ENCODE measurements at places on chromosomes 2 and 18. TPM values are rescaled to one million over a fixed set of nuclear protein-coding genes. Genes with fewer than 3 reads are reported as not detected.

SERPINB12 gene
- not detected for total RNA-seq

DNA sequence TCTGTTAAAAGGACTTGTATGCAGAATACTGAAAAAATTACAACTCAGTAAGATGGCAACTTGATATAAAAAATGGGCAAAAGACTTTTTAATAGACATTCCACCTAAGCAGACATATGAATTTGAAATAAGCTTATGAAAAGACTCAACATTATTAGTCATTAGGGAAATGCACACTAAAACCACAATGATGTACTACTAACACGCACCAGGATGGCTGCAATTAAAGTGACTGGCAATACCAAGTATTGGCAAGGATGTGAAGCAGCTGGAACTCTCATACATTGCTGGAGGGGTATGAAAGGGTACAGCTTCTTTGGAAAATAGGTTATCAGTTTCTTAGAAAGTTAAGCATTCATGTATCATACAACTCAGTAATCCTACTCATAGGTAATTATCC lies 3.2 kb upstream of the ENOSF1 start:
- DNase-seq, result peak; percentile 82
- no peak overlapping the region for H3K27ac ChIP-seq
- H3K4me3 ChIP-seq, result no peak overlapping the region
- H3K4me1 ChIP-seq, result no peaks in the 10 kb centered on the region
- H3K27me3 ChIP-seq, result no peaks in the 10 kb centered on the region

GRCh38 chr2:83233326-83233725 lies 1225.8 kb downstream of the SUCLG1 start:
- H3K4me1 ChIP-seq, result no peaks in the 10 kb centered on the region
- H3K27me3 ChIP-seq, result no peaks in the 10 kb centered on the region
- H3K27ac ChIP-seq, result no peak overlapping the region
- no peaks in the 10 kb centered on the region for H3K36me3 ChIP-seq
- no peak for DNase-seq

LYG2 gene
- not detected for total RNA-seq

SMYD1 gene
- not detected for total RNA-seq

ANKRD23 gene
- 0.54 TPM for total RNA-seq

GRCh38 chr2:110219496-110220189 lies 7.3 kb upstream of the MTLN start:
- H3K27me3 ChIP-seq, result peaks cover 37% of the 10 kb centered on the region
- H3K4me1 ChIP-seq, result no peaks in the 10 kb centered on the region
- no peak overlapping the region for H3K27ac ChIP-seq
- H3K36me3 ChIP-seq, result no peaks in the 10 kb centered on the region

SH3BP4 gene
- 122 TPM for total RNA-seq

DNA sequence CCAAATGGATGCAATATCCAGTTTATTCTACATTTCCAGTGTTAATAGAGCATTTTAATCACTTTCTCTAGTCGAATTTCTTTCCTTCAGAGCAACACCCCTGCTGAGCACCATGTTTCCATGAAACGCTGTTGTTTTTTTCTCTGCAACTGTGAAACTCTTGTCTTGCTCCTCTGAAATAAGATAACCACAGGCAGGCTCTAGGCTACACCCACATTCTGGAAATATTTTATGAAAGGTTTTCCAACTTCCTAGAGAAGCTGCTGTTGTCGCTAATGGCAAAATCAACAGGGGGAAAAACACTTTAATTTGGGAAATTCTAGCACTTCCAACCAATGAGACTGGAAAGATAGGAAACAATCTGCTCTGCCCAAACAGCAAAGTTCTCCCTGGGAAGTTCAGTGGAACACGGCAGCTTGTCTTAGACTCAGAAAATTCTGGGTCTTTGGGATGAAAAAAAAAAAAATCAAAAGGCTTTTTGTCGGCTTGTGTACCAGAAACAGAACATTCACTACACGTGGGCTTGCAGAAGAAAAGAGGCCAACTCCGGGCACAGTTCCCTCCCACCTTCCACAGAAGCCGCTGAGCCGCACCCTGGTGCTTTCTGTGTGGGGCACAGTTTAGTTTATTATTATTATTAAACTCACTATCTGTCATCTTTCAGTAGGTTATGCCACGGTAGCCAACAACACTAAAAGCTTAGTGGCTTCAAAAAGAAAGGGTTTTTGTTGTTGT lies 98.7 kb downstream of the MMADHC start:
- H3K27me3 ChIP-seq, result peaks cover 4% of the 10 kb centered on the region
- H3K4me3 ChIP-seq, result no peak overlapping the region
- no peak for DNase-seq
- H3K27ac ChIP-seq, result no peak overlapping the region
- no peaks in the 10 kb centered on the region for H3K4me1 ChIP-seq
- no peaks in the 10 kb centered on the region for H3K36me3 ChIP-seq

RNF25 gene
- 54.4 TPM for total RNA-seq

GRCh38 chr18:68164909-68165308 lies 550.0 kb downstream of the TMX3 start:
- no peak for DNase-seq
- no peaks in the 10 kb centered on the region for H3K36me3 ChIP-seq
- no peaks in the 10 kb centered on the region for H3K27me3 ChIP-seq
- no peak overlapping the region for H3K27ac ChIP-seq
- H3K4me1 ChIP-seq, result no peaks in the 10 kb centered on the region
- no peak overlapping the region for H3K4me3 ChIP-seq

CD226 gene
- total RNA-seq, result 1.1 TPM

SCYGR4 gene
- total RNA-seq, result not detected

- no peaks in the 10 kb centered on the region for H3K27me3 ChIP-seq
- H3K27ac ChIP-seq, result no peak overlapping the region
- no peak overlapping the region for H3K4me3 ChIP-seq
- H3K4me1 ChIP-seq, result no peaks in the 10 kb centered on the region
- DNase-seq, result no peak
Observed at GRCh38 chr2:199384043-199384442, 73.7 kb downstream of the SATB2 start.

GRCh38 chr2:209147981-209148380 lies 275.9 kb upstream of the MAP2 start:
- H3K4me1 ChIP-seq, result no peaks in the 10 kb centered on the region
- no peak overlapping the region for H3K4me3 ChIP-seq
- H3K27me3 ChIP-seq, result no peaks in the 10 kb centered on the region

KDSR gene
- 23.3 TPM for total RNA-seq

SLC5A7 gene
- total RNA-seq, result not detected

WNT10A gene
- total RNA-seq, result not detected

GRCh38 chr18:3418083-3418482 lies 31.9 kb upstream of the TGIF1 start:
- H3K4me3 ChIP-seq, result no peak overlapping the region
- H3K27ac ChIP-seq, result no peak overlapping the region
- DNase-seq, result no peak
- H3K36me3 ChIP-seq, result no peaks in the 10 kb centered on the region
- H3K27me3 ChIP-seq, result 0 out of 2 replicates have a peak, but pooled peaks cover 2% of the 10 kb centered on the region
- H3K4me1 ChIP-seq, result no peaks in the 10 kb centered on the region

GRCh38 chr2:195408196-195408595 lies 248.8 kb upstream of the SLC39A10 start:
- H3K27ac ChIP-seq, result no peak overlapping the region
- H3K4me3 ChIP-seq, result no peak overlapping the region
- H3K27me3 ChIP-seq, result no peaks in the 10 kb centered on the region
- H3K4me1 ChIP-seq, result peaks cover 6% of the 10 kb centered on the region

SULT1C2 gene
- not detected for total RNA-seq

GRCh38 chr2:44201648-44202165 lies 33.0 kb downstream of the PPM1B start:
- no peak overlapping the region for H3K27ac ChIP-seq
- 0 out of 2 replicates have a peak, but pooled peaks cover 2% of the 10 kb centered on the region for H3K4me1 ChIP-seq
- no peaks in the 10 kb centered on the region for H3K27me3 ChIP-seq
- DNase-seq, result no peak

SCN2A gene
- total RNA-seq, result 0.54 TPM

DNA sequence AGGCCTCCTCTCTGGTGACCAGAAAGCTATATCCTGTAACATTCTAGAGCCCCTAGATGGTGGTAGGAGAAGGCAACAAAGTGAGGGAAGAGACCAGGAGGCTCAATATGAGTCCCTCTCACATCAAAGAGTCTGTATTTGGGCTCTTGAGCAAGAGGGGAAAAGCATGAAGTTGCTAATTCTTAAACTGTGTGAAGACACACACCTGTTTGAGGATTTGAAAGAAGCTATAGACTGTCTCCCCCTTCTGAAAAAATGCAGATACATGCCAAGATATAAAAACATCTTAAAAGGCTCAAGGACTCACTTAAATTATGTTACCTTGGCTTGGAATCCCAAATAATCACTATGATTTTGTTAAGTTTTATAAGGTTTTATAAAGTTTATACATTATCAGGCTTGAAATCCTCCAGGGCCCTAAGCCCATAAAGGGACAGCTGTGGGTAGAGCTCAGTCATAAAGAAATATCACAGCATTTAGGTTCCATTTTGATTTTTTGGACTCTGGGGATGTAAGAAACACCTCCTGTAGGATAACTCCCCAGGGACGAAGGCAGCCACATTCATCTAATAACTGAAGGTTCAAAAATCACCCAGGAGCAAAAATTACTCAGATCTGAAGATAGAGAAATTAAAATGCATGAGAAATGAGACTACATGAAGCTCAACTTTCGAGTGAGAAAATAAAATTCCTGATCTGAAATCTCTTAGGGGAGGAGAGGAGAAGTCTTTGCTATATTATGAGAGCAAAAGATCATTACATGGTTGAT lies 136.1 kb upstream of the LGALSL start:
- H3K27me3 ChIP-seq, result peaks cover 55% of the 10 kb centered on the region
- no peak overlapping the region for H3K4me3 ChIP-seq
- no peaks in the 10 kb centered on the region for H3K4me1 ChIP-seq
- H3K27ac ChIP-seq, result no peak overlapping the region
- H3K36me3 ChIP-seq, result no peaks in the 10 kb centered on the region

DNA sequence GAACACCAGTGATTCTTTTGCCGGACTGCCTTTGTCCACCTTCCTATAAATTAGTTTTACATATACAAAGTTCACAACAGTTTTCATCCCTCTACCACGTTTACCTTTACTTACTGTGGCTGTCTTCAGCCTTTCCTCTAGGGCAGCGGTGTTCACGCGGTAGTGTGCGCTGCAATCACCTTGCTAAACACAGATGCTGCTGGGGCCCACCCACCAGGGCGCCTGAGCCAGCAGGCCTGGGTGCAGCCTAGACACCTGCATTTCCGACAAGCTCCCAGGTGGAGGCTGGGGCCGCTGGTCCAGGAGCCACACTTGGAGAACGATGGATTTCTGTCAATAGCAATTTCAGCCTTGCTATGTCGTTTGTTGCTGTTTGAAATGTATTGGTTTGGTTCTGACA lies 83.1 kb downstream of the NDUFA10 start:
- no peaks in the 10 kb centered on the region for H3K4me1 ChIP-seq
- no peak overlapping the region for H3K4me3 ChIP-seq
- DNase-seq, result no peak
- no peak overlapping the region for H3K27ac ChIP-seq
- no peaks in the 10 kb centered on the region for H3K36me3 ChIP-seq

- no peaks in the 10 kb centered on the region for H3K27me3 ChIP-seq
- H3K27ac ChIP-seq, result no peak overlapping the region
- peaks cover 59% of the 10 kb centered on the region for H3K36me3 ChIP-seq
- H3K4me1 ChIP-seq, result peaks cover 1% of the 10 kb centered on the region
Observed at GRCh38 chr2:160282063-160282580, 82.0 kb upstream of the ITGB6 start.

FAHD2A gene
- total RNA-seq, result 35.0 TPM

DNA sequence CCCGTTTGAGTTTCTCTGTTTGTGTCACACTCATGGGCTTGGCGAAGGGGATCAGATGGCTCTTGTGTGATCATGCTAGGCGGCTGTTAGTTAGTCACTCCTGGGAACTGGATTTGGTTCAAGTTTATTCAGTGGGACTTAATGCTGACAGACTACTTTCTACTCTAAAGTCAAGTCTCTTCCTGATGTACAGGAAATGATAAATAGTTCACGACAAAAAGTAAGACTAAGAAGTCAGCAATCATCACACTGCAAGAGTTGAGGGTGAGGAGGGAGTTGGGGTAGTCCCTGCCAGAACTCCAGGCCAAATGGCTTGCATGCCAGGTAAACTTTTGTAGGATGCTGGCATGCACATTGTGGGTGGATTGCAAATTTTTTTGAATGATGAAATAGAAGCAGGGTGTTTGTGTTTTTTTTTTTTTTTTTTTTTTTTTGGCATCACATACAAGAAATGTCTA lies 25.1 kb upstream of the CCL20 start:
- H3K36me3 ChIP-seq, result no peaks in the 10 kb centered on the region
- H3K4me1 ChIP-seq, result no peaks in the 10 kb centered on the region
- peaks cover 3% of the 10 kb centered on the region for H3K27me3 ChIP-seq
- H3K27ac ChIP-seq, result no peak overlapping the region
- DNase-seq, result no peak
- no peak overlapping the region for H3K4me3 ChIP-seq

GRCh38 chr18:48200631-48201336 lies 208.4 kb downstream of the ZBTB7C start:
- DNase-seq, result no peak
- no peaks in the 10 kb centered on the region for H3K27me3 ChIP-seq
- no peak overlapping the region for H3K4me3 ChIP-seq
- H3K36me3 ChIP-seq, result no peaks in the 10 kb centered on the region
- H3K27ac ChIP-seq, result no peak overlapping the region

CXCR2 gene
- total RNA-seq, result not detected

DNA sequence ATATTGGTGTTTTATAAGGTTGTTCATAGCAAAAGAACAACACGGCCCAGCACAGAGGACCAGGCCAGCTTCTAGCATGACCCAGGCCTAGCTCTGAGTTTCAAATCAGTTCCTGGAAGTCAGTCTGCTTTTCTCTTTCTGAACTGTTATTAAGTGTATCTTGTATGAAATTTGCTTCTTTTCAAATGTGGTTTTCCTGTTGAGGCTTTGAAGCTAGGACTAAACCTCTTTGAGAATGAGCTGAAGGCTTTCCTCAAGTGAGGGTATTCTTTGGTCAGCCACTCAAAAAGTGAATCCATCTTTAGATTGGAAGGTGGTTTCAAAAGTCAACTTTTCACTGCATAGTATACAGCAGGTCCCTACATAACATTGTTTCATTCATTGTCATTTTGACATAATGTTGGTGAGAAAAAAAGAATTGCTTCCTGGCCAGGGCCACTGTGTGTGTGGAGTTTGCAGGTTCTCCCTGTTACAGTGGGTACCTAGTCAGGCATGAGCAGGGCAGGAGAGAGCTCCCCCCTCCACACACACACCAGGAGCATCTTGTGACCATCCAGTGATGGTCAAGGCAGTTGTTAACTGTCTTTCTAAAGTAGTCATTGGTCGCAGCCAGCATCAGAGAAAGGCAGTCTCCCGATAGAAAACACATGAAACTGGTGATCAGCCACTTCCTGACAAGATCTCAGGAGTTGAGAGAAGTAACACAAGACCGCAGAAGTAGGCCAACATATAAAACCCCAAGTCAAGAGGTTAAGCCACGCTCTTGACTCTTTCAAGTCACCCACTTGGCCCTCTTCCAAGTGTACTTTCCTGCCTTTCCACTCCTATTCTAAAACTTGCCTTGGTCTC lies 6.7 kb upstream of the ACAA2 start:
- H3K4me3 ChIP-seq, result no peak overlapping the region
- H3K4me1 ChIP-seq, result 0 out of 2 replicates have a peak, but pooled peaks cover 1% of the 10 kb centered on the region
- no peak for DNase-seq
- no peak overlapping the region for H3K27ac ChIP-seq
- no peaks in the 10 kb centered on the region for H3K36me3 ChIP-seq
- no peaks in the 10 kb centered on the region for H3K27me3 ChIP-seq
